ENCODE measurements at places on chromosomes 1 and 21.

DNA sequence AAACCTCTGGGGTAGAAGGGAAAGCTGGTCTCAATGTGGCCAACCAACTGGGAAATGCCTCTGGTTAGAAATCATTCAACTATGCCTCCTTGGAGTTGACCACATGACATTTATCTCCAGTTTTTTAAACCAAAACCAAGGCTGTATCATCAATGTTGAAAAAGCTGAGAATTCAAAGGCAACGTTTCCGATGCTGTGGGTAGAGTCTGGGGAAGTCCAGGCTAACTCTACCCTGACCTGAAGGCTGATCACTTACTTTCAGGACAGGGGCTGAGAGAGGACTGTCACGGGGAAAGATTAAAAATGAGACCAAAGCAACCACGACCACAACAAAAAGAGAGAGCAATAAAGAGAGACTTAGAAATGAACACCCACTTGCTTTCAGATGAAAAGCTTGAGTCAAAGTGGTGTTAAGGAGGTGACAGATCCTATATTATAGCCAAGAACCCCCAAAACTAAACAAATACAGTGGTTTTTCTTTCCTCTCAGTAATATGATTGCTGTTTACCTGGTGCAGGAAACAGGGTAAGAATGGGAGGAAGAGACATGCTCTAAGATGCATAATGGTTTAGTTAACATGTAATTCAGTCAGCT, 90.8 kb upstream of the TNFSF4 start:
- no peak for DNase-seq

DNA sequence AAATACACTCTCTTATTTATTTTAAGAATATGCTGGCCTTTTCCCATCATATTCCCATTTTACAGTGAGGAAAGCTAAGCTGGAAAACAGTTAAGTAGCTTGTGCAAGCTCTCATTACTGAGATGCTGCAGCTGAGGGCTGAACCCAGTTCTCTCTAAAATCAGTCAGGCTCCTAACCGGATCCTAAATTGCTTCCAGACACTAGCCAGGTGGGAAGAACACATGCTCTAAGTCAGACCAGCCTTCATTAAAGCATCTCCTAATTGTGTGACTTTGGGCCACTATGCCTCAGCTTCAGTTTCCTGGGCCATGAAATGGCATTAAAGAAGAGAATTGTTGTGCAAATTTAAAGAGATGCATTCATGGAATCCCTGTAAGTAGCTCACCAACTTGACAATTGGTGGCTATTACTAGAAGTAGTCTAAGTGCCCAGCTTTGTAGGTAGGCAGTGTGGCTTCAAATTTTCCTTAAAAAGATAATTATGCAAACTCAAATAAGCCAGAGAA, 228.4 kb downstream of the DAB1 start:
- DNase-seq: no peak

DNA sequence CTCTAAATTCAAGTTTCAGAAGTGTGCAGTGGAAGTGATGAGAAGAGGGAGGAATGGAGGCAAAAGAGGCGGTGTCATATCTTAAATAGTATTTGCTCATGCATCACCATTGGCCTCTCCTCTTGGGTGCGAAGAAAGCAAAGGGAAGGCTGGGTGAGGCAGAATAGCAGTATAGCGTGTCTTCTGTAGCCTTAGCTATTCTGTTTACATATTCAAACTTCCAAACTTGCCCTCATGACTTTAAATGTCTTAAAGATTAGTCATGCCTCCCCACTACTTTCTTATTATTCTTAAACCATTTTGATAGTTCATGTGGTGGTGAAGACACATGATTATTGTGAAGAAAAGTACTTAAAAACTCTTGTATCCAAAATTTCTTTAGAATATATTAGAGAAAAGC, 104.6 kb upstream of the TENT5C start:
- peak; percentile 26 for DNase-seq

- DNase-seq: no peak
These were observed 20.9 kb downstream of the LHX4 start for GRCh38 chr1:180250883-180251509.

GRCh38 chr1:36654586-36654985, 171.9 kb upstream of the CSF3R start:
- no peak for DNase-seq

DNA sequence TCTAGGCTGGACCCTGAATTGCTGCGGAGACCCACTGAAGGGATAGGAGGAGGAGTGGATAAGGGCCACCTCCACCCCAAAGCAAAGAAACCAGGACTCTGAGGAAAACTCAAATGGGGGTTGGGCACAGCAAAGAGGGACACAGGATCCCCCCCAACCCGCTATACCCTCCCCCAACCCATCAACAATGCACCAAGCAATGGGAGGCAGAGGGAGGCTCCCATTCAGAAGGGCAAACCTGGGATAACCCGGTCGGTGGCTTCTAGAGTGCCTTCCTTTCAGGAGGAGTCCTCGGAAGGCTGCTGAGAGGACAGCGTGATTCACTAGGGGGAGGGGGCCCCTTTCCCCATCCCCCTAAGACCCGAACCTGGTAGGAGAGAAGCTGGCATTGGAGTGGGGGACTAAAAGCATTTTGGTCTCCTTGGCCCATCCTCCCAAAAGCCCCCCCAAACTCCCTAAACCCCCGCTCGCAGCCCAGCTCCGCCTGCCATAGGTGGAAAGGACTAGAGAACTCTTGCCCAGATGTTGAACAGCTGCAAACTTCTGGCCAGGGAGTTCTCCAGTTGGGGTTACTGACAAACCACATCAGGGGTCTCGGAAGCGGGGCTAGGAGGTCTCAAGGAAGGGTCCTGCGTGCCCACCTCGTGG, 1.3 kb downstream of the MEF2D start:
- DNase-seq: peak; percentile 27

GRCh38 chr1:186206048-186206570, 168.9 kb downstream of the TPR start:
- DNase-seq: no peak

DNA sequence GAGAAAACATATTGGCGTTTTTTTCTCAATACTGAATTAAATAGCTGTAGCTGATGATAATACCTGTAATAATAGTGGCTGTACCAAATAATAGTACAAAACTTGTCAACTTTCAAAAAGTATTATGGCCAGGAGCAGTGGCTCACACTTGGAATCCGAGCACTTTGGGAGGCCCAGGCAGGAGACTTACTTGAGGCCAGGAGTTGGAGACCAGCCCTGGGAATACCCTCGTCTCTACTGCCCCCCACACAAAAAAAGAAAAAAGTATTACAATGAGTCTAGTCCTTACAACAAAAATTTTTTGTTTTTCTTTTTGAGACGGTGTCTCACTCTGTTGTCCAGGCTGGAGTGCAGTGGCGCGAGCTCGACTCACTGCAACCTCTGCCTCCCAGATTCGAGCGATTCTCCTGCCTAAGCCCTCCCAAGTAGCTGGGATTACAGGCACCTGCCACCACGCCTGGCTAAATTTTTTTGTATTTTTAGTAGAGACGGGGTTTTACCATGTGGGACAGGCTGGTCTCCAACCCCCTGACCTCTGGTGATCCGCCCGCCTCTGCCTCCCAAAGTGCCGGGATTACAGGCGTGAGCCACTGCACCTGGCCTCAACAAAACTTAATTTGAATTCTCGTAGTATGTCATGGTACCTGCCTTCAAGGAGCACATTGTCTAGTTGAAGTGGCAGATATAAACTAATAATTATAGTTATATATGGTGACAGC, 1.4 kb downstream of the RBBP4 start:
- DNase-seq: no peak

- no peak for DNase-seq
These were observed 127.3 kb downstream of the CAMTA1 start for GRCh38 chr1:6912518-6912917.

- no peak for DNase-seq
These were observed 7.6 kb downstream of the SESN2 start for GRCh38 chr1:28266920-28267322.

GRCh38 chr1:76136894-76137293, 62.3 kb downstream of the ST6GALNAC3 start:
- DNase-seq: no peak

- DNase-seq: peak; percentile 76
These were observed 15.8 kb downstream of the TCP10L start for GRCh38 chr21:32569261-32570230.

DNA sequence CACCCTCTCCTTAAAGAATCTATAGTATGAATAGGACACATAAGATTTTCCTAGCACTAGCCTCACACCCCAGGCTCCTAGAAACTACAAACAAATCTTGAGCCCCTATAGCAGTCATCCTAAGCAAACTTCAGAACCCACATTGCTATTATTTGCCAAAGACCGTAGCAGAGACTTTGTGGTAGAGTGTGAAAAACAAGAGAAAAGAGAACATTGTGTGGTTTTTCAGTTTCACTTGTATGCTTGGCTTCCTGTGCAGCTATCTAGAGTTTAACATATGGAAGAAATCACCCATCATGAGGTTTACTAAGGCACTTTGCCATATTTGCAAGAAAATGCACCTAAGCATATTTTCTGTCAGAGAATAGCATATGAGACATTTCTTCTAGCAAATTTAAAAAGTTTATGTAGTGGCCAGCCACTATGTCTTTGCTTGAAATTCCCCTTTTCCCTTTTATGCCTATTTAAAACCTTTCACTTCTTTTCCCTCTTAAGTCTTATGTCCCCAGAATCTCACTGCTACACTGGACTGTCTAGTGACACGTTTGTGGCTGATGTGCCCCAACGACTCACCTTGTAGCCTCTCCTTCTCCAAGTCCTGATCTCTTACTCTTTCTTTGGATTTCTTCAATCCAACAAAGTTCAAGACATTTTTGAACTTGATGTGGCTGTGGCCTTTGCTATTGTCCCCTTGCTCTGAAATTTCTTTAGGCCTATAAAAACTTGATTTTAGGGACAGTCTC, 25.6 kb downstream of the CCDC190 start:
- DNase-seq: no peak

GRCh38 chr1:163820226-163820625, 498.5 kb downstream of the NUF2 start:
- DNase-seq: no peak

- peak; percentile 87 for DNase-seq
These were observed 46.1 kb upstream of the BACE2 start for GRCh38 chr21:41121785-41122415.

GRCh38 chr21:25323356-25323949, 283.8 kb downstream of the MRPL39 start:
- DNase-seq: no peak

DNA sequence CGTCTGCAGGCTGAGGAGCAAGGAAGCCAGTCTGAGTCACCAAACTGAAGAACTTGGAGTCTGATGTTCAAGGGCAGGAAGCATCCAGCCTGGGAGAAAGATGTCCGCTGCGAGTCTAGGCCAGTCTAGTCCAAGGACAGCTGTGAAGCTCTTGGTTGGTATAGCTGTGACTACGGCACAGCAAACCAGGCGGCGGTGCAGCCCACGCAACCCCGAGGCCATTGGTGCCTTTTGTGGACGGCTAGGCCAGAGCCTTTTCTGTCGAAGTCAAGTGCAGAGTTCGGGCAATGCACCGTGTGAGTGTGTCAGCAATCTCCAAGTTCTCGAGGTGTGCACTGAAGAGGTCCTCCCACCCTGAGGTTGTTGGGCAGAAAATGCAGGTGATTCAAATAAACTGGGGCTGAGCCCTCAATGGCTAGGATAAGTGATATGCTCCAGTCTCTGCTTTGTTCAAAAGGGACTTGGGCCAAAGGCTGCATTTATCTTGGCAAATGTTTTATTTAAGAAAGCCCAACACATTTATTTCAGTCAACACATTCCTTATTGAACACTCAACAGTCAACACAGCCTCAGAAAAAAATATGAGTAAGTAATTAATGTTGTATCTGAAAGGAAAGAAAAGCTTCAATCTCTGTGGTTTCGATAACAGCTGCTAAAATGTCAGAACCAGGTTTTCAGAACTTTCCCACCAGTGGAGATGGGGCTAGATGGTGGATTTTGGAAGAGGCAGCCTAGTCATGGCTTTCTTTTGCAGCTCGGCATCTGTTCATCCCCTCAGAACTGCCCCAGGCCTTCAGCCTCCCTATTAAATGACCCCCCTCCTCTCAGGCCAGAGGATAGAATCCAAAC, 78.1 kb upstream of the COX20 start:
- DNase-seq: no peak
